ENCODE measurements at places on chromosomes 12 and 14.

DNA sequence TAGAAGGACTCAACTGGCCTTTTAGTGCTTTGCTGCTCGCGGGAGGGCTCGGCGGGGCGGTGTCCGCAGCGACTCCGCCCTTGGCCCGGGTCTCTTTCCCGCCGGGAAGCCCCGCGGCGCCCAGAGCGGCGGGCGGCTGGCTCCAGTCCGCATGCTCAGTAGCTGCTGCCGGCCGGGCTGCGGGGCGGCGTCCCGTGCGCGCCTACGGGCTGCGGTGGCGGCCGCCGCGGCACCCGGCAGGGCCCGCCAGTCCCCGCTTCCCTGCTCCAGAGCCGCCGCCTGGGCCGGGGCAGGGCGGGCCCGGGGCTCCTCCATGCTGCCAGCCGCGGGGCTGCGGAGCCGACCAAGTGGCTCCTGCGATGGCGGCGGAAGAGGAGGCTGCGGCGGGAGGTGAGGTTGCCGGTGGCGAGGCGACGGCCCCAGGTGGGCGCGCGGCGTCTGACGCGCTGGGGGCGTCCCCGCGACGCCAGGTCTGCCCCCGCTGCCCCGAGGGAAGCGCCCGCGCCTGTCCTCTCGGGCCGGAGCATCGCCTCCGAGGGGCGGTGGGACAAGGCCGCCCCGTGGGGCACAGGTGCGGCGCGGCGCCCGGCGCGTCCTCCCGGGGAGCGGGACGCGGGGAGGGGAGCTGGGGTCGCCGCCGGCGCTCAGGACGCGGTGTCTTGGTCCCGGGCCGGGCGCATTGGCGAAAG, at the start of gene BMAL2:
Gene BMAL2 (plus strand): TSS at position 123 of the 689 bp plus-strand sequence. CDS start 237 bp downstream, at position 360.
- peak; percentile 18 for DNase-seq

DNA sequence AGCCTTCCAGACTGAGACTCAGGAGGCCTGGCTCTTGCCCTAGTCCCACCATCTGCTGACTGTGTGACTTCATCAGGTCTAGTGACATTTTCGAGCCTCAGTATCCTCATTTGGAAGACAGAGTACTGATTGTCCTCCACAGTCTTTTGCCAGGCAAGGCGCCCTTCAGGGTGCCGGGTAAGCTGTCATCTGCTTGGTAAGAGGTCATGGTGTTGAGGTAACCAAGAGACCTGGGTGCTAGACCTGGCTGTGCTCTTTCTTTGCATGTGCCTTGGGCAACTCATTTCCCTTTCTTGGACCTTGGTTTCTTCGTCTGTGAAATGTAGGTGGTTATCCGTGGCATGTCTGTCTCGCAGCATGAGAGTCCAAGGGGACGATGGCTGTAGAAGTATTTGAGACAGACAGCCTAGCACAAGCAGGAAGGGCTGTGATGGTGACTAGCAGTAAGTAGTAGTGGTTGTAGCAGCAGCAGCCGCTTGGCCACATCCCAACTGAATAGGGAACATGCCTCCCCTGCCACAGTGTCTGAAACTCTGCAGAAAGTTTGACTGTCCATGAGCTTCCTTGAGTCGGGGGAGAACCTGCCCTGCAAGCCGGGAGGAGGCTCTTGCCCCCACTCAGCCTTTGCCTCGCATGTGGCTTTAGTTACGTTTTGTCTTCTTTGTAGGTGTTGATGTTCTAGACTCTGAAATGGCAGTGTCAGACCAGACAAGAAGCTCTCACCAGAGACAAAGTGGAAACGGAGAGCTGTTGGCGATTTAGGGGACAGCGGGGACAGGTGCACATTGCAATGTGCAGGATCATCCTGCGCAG, 40.3 kb downstream of the EVL start:
- DNase-seq, result no peak

GRCh38 chr14:46902837-46903236, 251.3 kb upstream of the RPL10L start:
- no peak for DNase-seq

DNA sequence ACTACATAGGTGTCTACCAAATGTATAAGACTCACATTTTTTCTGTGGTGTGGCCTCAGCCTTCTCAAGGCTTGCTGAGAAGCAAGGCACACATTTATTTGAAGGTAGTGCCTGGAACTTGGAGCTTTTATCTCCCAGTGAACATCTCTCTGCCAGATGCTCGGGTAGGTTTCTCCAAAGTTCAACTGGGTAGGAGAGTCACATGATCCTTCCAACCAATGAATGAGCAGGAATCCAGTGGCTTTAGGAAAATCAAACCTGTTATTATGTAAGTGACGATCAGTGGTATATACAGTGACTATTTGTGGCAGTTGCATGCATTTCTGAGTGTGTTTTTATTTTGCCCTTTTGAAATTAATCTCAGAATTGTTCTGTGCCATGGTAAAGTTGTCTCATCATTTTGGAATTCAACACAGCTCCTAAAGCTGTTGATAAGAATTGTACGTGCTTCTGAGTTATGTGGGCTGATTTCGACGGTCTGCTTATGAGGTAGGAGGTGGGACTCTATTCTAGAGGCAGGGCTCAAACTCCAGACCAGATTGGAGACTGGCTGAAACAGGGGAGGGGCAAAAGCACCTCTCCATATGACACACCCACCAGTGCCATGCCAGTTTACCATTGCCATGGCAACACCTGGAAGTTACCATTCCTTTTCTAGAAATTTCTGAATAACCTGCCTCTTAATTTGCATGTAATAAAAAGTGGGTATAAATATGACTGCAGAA, 57.6 kb downstream of the EID3 start:
- no peak for DNase-seq

DNA sequence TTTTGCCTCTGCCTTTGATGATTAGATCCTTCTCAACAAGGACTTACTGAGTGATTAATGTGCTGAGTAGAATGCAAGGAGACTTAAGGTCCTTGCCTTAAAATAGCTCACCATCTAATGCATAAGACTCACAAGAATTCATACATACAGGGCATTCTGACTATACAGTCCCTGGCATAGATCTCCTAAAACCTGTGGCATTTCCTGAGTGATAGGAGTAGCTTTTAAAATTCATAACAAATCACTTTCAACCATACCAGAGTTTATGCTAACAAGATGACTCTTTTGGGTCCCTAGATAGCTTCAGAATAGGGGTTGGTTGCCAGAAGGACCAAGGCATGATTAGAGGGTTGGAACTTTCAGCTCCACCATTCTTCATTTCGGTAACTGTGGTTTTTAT, 48.8 kb downstream of the STXBP6 start:
- no peak for DNase-seq

Measured in stimulated activated CD8-positive, alpha-beta memory T cell treated with anti-CD3 and anti-CD28 coated beads, Interleukin-2, amount 100 ng/mL, for 48 hours (primary cell).